ENCODE measurements at places on chromosomes 1 and 21.

DNA sequence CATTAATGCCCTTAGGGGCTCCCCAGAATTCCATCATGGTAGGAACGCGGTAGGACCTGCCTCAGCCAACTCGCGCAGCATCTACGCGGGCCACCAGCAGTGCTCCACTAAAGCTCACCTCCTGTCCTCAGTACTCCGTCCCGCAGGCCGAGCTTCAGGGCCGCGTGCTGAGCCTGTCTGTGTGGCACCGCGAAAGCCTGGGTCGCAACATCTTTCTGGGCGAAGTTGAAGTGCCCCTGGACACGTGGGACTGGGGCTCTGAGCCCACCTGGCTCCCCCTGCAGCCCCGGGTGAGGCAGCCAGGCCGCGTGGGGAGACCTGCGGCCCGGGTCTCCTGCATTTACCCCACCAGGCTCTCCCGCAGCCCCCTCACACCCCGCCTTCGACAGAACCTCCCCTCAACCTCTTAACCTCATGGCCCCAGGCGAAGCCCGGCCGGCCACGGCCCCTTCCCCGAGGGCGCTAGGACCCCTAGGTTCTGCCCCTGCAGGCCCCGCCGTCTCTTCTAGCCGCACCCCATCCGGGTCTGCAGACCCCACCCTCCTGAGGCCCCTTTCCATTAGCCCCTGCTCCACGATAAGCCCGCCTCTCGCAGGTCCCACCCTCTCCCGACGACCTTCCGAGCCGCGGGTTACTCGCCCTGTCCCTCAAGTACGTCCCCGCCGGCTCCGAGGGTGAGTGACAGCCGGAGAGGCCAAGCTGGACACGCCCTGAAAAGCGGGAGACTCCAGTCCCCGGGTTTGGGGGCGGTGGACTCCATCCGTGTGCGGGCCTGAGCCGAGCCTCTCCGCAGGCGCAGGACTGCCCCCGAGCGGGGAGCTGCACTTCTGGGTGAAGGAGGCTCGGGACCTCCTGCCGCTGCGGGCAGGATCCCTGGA is 9.1 kb downstream of the SYTL1 start:
- no peak for DNase-seq

- no peak for DNase-seq
Observed at GRCh38 chr1:192700834-192701271, 64.9 kb downstream of the RGS13 start.

DNA sequence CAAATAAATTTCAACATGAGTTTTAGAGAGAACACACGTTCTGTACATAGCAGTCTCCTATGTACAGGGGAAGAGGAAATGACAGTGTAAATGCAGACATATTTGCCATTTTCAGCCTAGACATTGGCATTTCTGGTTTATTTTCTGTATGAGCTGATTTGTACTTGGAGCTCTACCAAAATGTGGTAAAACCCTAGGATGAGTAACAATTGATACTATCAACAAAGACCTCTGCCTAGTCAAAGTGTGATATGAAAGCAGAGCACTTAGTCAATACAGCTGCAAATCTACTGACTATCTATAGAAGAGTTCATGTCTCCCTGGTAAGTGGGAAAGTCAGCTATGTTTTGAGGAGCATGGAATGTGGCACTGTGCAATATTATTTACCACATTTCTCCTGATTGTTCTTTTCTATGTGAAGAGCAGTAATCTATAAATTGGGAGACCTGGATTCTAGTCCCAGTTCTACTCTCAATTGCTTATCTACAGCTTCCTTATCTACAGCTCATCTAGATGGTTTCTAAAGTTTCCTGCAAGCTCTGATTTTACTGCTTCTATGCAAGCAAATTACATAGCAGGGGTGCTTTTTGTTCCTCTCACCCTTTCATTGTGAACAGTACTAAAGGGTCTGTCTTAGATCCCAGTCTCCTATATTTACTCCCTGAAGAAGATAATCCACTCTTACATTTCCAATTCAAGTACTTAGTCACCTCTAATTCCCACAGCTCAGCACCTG is 334.2 kb downstream of the NTNG1 start:
- DNase-seq: no peak

GRCh38 chr1:100302739-100303138 is 36.7 kb downstream of the RTCA start:
- no peak for DNase-seq

DNA sequence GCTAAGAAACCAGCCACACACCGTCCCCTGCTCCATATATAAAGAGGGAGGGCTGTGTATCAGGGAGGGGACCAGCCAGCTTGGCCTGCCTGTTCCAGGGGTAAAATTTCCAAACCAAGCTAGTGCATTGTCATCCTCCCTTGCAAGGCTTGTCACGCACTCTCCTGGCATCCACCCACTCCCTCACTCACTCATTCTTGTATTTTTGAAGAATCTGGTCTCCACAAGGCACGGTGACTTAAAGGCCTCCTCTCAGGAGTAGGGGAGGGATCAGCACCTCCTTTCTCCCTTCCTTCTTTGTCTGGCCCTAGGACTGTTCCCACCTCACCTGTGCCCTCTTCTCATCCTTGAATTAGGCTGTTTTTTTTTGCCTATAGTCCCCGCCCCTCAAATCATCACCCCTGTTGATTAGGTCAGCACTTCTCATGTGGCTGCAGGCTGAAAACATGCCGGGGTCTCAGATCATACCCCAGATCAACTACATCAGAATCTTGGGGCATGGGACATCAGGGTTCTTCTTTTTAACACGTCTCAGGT is 5.0 kb downstream of the ABCA4 start:
- no peak for DNase-seq

GRCh38 chr1:5485968-5486696 is 506.1 kb downstream of the NPHP4 start:
- DNase-seq: no peak

DNA sequence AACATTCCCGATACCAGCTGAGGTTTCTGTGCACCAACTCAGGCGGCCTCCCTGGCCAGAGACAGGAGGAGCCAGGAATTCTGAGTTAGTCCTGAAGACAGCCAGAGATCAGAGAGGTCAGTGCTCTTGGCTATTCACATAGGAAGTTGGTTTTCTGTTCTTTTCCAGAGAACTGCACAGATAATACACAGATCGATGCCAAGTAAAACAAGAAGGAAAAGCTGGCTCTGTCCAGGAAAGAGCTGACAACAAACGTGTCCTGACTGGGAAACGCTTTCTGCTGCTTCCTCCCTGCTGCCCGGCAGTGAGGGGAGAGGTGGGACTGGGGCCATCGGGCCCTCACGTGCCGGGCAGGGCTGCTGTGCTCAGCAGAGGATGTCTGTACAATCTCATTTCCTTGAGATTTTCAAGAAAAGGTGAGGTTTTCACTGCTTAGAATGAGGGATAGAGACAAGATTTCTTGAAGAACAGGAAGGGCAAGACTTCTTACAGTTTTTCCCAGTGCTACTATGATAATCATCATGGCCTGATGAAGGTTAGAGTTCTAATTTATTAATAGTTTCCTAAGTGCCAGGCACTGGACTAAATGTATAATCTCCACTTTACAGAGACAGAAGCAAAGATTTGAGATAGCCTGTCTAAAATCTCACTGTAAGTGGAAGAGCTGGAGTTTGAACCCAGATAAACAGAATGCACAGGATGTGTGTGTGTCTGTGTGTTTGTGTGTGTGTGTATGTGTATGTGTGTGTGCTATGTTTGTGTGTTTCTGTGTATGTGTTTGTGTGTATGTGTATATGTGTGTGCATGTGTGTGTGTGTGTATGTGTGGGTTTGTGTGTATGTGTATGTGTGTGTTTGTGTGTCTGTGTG is 211.0 kb upstream of the RAB4A start:
- DNase-seq: no peak

- DNase-seq: no peak
Observed at GRCh38 chr21:25402134-25402961, 204.9 kb downstream of the MRPL39 start.

- DNase-seq: peak; percentile 86
Observed at GRCh38 chr1:234599617-234600417, 10.2 kb downstream of the IRF2BP2 start.

DNA sequence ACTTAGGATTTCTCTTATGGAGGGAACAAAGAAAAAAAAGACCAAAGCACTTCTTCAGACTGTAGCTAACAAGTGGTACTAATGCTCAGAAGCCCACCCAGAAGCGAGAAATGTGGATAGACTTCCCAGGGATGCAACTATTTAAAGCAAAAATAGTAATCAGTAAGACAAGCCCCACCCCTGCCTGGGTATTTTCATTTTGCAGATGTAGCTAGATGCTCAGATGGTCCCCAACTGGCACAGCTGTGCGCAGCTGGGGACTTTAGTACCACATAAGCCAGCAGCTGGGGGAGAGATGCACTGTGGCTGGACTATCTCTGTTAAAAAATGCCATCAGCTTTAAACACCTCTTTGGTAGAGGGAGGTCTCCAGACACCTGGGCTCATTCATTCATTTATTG is 77.8 kb upstream of the SPAG17 start:
- DNase-seq: no peak
